ENCODE measurements at places on chromosomes 1 and 21.

GRCh38 chr1:36951292-36951750, 83.0 kb downstream of the GRIK3 start:
- ATAC-seq, result no peak

GRCh38 chr21:28252928-28253327, 739.7 kb downstream of the LTN1 start:
- no peak for ATAC-seq

DNA sequence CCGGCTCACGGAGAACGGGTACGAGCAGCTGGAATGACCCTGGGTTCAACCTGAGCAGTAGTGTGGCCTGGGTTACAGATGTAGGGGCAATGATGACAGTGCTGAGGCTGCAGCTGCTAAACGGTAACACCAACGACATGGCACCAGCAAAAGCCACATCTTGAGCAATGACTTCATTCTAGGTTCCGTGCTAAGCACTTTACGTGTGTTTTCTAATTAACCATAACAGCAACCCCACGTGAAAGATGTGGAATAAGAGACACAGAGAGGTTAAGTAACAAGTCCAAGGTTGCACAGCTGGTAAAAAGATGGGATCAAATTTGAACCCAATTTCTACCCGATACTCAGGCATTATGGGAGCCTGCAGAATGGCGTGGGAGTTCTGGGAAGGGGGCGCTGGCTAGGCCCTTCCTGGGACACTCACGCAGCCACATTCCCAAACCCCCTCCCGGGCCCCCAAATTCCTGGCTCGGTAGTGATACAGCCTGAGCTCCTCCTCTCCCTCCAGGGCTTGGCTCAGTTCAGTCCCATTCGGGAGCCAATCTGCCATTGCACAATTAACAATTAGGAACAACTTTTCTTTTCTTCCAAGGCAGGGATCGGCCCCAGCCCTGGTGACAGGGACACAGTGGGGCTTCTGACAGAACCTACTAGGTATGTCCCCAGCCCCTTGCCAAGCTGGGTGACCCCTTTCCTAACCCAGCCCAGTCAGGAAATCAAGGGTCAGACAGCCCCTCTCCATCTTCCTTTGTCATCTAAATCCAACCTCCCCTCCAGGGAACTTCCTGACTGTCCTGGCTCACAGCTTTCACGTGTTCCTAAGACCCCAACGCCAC, 23.8 kb upstream of the ECE1 start:
- no peak for ATAC-seq

DNA sequence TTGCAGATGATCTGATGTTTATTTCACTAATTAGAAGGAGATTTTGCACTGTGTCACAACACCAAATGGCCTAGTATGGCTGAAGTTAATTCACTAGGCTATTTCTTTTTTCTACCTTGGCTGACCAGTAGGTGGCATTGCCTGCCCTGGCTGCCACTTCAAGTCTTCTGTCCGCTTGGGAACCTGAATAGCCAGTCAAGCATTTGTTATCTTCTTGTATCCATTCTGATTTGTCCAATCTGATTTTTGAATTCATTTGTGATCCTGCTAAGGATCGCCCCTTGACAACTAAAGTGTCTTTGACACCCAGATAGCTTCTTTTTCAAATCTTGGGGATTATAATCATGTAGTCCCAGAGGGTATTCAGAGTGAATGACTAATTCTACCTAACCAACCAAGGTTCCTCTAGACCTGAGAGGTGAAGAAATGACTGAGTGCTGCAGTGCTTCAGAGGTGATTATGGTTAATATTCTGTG, 99.4 kb downstream of the GIPC2 start:
- ATAC-seq, result no peak

DNA sequence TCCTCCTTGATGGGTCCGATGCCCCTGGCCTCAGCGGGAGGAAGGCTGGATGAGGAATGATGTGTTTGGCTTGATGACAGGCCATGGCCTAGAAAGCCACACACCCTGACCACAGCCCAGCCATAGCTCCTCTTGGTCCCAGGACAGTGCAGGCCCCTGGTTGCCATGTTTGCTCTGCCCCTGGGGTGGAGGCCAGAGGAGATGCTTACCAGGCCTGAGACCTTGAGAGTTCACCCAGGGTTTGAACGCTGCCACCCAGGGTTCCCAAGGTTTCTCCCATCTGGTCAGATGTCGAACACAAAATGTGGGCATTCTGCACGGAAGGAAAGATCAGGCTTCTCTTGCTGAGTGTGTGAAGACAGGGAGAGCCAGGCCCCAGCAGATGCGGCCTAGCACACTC, 2.6 kb downstream of the C1orf226 start:
- no peak for ATAC-seq

DNA sequence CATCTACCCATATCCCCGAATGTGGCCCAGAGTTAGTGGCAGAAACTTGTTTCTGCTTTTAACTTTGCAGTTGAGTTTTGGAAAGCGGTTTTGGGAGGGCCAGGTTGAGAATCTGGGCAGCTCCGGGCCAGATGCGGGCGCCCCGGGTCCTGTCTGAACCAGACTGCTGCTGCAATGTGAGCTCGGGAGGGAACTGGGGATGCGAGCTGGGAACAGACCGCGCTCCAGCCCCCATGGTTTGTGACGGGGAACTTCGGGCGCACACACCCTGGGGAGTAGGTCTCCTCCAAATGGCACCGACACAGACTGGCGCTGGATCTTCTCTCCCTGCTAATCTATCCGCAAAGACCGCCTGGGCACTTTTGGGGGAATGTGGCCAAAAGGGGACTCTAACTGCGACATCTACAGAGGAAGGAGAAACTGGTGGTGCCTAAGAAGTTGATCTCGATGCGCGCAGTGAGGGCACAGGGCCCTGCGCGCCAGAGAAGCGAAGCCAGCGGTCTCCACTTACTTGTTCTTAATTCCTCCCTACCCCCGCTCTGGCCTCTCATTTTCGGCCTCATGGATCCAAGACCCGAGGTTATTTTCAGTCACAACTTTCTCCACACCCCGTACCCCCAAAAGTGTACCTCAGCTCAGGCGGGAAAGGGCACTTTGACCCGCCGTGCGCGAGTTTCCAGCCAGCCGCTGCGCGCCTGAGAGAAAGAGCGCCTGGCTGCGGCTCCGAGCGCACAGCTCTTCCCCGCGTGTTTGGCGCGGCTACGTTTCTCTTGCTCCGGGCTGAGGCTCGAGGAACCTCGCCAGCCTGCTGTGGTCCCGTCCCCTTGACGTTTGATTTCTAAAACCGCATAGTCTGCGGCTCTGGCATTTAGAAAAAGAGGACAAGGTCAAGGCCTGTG, 411.0 kb upstream of the ESRRG start:
- no peak for ATAC-seq

GRCh38 chr1:244865820-244866219, 1.5 kb upstream of the HNRNPU start:
- no peak for ATAC-seq

DNA sequence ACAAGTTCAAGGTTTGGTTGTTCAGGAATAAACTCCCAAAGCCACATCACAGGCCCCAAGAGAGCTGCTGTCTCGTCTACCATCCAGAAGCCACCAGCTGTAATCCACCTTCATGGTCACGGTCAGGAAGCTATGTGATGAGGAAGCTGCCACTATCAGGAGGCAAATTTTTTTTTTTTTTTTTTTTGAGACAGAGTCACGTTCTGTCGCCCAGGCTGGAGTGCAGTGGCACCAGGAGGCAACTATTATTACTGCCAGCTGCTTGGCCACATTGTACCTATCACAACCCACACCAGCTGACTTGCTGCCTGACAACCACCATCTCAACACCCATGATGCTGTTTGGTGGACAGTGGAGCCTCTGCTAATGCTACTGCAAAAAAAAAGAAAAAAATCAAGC, 124.1 kb downstream of the OMA1 start:
- peak; percentile 59 for ATAC-seq

Measured in stimulated activated memory B cell treated with anti-CD40 and anti-IgM and Interleukin-4, amounts not matched to agents 10 μg/mL and 1 μg/mL and 100 μg/mL, for 72 hours (primary cell).